Lower lobe of right lung (tissue), 2 donors: ENCODE measurements at places on chromosomes 1 and 21. TPM values are rescaled to one million over a fixed set of nuclear protein-coding genes. Genes with fewer than 3 reads are reported as not detected.

DNA sequence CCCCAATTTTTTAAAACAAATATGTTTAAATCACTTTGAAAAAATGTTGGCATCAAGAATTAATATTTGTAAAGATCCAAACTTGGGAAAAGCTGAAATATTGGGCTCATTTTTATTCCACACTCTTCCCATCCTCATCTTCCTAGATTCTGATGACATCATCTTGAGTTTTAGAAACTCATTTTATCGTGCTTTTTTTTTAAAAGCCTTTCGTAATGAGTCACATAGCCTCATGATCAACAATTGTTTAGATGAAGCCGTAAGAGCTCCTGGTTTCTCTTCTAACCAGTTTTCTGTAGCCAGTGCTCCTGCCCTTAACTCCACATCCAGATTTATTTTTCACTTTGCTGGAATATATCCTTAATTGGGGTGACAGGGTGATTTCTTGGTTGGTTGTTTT is 78.6 kb downstream of the POFUT2 start:
- no peak for DNase-seq

Gene THEM5
- total RNA-seq: not detected

- no peak for DNase-seq
These were observed 5.0 kb downstream of the HPDL start for GRCh38 chr1:45331436-45332345.

Gene RBM11
- 2.6 TPM for total RNA-seq

Gene DNAI4
- total RNA-seq: 19.9 TPM
